Stimulated activated CD8-positive, alpha-beta memory T cell treated with anti-CD3 and anti-CD28 coated beads, Interleukin-15, amount 100 ng/mL, for 1 hour (primary cell): ENCODE measurements at places on chromosomes 13 and 19.
A peak's percentile ranks its signal among the peaks of the same experiment; 100 is the strongest.

GRCh38 chr19:6023936-6024335 is 46.0 kb upstream of the RANBP3 start:
- DNase-seq: no peak

DNA sequence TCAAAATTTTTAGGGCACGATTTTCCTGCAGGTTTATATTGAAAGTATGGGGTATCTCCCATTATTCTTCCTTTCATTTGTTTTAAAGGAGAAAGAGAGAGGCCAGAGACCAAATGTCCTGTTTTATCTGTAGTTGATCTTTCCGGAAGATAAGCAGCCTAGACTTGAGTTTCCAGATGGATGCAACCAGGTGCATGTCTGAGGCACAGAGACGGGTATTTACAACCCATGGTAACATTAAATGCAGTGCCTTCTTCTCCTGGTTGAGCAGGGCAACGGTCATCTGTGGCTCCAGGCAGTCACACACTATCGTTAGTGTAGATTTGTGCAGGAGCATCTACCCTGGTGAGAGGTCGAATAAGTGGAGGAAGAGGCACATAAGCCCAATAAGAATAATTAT is 1507.1 kb downstream of the UQCRFS1 start:
- DNase-seq: no peak

- peak; percentile 65 for DNase-seq
Measured at GRCh38 chr19:58002384-58003173, at the start of gene ZNF606. Gene ZNF606 (minus strand): TSS chr19:58002820. CDS start chr19:58001319, 1,501 bp downstream.

DNA sequence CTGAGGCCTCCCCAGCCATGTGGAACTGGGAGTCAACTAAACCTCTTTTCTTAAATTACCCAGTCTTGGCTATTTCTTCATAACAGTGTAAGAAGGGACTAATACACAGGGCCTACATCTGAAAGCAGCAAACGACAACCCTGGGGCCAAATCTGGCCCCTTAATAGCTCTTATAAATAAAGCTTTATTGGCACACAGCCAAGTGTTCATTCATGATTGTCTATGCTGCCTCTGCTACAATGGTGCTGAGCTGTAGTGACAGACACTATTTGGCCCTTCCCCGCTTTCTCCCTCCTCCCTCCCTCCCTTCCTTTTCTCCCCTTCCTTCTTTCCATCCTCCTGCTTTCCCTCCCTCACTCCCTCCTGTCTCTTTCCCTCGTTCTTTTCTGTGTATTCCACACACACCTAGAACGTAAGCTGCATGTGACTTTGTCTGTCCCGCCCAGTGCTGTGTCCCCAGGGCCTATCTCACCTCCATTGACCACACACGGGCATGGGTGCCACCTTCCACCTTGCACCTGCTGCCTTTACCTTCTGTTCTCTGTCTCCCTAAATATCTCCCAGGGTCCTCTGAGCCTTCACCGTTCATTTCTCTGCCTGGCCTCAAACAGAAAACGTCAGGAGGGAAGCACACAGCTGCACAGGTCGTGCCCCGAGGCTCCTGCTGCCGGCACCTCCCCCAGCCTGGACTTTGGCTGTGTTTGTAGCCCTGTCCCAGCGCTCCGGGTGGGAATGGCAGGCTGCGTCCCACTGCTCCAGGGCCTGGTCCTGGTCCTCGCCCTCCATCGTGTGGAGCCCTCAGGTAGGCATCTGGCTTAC is at the start of gene PROZ:
TSS of gene PROZ (plus strand) at position 720 of the 819 bp plus-strand sequence. CDS start at position 733, 13 bp downstream.
- no peak for DNase-seq

DNA sequence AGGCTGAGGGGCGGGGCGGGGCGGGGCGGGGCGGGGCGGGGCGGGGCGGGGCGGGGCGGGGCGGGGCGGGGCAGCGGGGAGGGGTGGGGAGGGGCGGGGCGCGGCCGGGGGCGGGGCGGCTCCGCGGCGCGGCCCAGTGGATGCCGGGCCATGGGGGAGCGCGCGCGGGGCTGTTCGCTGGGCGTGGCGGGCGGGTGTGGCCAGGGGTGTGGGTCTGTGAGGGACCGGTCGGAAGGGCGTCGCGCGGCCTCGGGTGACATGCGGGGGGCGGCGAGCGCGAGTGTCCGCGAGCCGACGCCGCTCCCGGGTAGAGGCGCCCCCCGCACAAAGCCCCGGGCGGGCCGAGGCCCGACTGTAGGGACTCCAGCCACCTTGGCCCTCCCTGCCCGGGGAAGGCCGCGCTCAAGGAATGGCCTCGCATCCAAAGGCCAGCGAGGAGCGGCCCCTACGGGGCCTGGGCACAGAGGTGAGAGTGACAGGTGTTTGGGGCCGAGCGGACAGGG is at the start of gene ZFP28:
TSS of gene ZFP28 (plus strand) at position 188 of the 503 bp plus-strand sequence. CDS start at position 259, 71 bp downstream.
- DNase-seq: peak; percentile 20

DNA sequence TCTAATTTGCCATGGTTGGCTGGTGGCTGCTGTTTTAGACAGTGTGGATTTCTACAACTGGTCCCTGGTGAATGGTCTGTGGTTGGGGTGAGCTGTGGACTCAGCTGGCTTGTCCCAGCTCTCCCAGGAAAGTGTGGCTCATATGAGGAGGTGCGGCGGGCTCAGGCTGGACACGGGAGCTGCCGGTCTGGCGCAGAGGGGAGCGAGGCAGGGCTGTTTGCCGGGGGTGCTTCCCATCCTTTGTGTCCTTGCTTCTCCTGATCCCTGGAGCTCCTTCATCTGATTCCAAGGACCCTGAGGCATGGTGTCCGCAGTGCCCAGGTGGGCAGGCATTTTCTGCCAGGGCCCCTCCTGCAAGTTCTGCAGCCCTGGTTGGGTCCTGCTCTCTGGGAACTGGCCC is 104.9 kb downstream of the TEX29 start:
- no peak for DNase-seq

GRCh38 chr13:80755910-80756309 is 415.0 kb upstream of the SPRY2 start:
- DNase-seq: no peak

DNA sequence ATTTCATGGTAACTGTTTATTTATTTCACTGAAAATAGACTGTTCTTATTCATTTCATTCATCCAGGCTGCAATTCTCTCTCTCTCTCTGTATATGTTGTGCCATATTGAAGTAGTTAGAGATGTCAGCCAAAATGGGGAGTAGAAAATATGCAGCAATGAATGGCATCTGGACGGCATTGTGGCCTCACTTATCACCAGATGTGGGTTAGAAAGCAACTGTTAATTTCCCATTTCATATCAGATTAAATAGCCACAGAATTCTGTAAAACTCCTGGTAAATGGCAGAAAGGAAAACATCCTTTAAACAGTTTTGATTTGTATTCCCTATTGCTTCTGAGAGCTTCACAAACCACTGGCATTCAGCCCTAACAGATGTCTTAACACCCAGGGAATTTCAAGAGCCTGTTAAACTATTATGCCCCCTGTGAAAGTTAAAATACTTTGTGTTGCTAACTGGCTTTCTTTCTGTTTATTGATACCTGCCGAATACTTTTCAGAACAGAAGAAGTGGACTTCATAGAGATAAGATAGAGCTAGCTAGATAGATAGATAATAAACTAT is 1763.3 kb upstream of the MIR17HG start:
- no peak for DNase-seq

DNA sequence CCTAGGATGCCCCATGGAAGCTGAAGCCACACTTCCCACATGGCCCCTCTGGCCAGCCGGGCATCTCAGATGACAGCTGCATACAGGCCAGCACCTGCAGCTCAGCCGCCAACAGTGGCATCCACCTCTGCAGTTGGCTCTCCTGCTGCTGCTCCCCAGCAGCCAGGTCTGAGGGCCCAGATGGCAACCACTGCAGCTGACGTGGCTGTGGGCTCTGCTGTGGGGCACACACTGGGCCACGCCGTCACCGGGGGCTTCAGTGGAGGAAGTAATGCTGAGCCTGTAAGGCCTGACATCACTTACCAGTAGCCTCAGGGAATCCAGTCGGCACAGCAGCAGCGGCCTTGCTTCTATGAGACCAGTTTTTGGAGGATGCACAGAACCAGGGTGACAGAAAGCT is 45.3 kb upstream of the LSM14A start:
- no peak for DNase-seq

GRCh38 chr13:51291341-51291740 is 48.1 kb upstream of the SERPINE3 start:
- DNase-seq: no peak

DNA sequence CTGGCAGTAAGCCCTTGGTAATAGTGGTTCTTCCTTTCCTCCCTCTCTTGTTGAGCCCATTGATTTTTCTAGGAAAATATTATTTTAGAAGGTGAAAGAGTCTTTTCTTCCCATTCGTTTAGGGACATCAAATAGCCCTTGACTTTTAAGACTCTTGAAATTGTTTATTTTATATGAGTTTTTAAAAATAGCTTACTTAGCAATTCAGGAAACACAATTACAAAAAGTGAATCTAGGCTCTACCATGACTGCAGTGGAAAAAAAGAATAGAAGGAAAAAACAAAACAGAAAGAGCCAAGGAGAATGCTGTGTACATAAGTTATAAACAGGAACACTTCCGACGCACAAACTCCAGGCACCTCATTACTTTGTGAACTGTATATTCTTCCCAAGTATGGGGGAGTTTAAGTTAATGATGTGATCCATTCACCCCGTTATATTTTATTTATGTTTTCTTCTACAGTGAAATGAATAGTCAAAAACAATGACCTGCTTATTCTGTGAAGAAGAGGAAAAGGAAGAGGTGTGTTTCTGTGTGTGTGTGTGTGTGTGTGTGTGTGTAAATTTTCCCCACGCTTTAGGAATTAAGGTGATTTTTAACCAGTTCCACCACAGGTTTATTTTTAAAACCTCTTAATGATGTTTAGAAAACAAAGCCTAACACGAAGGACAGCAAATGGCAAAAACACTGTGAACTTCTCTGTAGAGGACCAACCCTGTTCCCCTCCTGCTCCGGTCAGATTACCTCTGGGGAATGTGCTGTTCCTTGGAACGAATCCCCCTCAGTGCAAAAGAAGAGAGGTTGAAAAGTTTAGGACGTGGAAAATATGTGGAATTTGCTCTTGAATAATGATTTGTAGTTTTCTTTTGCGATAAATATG is 266.3 kb downstream of the KLF5 start:
- no peak for DNase-seq

DNA sequence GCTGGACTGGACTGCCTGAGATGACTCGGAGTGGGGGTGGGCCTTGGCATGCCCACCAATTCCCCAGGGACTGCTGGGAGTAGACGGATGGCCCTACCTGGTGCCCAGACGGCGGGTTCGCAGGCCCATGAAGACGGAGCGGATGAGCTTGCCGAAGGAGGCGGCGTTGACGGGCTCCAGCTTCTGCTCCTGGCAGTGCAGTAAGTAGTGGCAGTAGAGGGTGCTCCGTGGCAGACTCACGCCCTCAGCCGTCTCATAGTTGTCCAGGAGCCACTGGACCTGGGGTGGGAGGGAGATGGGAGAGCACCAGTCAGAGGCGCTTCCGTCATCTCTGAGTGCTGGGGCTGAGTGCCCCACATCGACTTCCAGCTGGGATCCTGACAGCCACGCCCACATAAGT is 17.6 kb downstream of the DCAF15 start:
- no peak for DNase-seq

DNA sequence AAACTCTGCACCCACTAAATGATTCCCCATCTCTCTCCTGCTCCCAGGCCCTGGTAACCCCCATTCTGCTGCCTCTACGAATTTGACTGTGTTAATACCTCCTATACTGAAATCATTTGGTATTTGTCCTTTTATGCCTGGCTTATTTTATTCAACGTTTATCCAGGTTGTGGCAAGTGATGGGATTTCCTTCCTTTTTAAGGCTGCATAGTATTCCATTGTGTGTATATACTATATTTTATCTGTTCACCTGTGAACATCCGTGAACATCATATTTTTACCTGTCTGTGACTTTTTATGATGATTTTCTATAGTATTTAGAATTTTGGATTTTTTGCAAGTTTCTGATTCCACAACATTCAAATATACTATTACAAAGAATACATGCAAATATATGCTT is 13.9 kb upstream of the CEBPG start:
- no peak for DNase-seq

DNA sequence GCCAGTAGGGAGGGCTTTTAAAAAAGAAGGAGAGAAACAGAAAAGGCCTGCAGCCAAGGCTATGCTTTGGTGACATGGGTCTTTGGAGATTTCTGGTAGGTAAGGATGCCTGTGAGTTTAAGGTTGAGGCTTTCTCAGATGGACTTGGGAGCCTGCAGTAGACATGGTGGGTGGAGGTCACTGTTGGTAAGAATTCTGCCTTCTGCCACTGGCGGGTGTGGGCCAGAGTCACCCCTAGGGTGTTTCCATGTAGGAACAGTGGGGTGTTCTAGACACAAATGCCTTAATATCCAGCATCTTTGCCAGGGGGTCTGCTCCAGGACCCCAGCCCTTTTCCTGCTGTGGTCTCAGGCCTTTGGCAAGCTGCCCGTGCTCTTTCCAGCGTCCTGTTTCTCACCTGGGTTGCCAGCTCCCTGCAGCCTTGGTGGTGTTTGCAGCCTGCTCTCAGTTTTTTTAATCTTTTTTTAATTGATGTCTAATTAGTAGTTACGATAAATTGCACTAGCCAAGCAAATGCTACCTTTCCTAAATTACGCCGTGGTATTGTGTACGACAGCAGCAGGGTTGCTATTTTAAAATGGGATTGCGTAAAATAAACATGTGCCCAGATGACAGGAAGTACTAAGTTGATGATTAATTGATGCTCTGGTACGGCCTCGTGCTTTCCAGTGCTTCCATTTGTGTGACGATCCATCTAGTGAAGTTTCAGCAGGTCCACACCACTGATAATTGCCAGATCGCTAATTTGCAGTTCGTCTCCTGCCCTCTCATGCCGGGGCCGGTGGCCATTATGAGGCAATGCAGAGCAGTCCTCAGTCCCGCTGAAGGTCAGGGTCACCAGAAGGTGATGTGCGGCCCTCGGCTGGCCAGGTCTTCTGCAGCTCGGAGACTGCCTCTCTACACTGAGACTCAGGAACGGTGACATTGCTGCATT is 35.3 kb upstream of the NPAS1 start:
- DNase-seq: no peak

- no peak for DNase-seq
Measured at GRCh38 chr13:87107651-87108050, 563.5 kb upstream of the SLITRK5 start.

GRCh38 chr13:44542361-44542760 is 33.8 kb downstream of the TSC22D1 start:
- no peak for DNase-seq

DNA sequence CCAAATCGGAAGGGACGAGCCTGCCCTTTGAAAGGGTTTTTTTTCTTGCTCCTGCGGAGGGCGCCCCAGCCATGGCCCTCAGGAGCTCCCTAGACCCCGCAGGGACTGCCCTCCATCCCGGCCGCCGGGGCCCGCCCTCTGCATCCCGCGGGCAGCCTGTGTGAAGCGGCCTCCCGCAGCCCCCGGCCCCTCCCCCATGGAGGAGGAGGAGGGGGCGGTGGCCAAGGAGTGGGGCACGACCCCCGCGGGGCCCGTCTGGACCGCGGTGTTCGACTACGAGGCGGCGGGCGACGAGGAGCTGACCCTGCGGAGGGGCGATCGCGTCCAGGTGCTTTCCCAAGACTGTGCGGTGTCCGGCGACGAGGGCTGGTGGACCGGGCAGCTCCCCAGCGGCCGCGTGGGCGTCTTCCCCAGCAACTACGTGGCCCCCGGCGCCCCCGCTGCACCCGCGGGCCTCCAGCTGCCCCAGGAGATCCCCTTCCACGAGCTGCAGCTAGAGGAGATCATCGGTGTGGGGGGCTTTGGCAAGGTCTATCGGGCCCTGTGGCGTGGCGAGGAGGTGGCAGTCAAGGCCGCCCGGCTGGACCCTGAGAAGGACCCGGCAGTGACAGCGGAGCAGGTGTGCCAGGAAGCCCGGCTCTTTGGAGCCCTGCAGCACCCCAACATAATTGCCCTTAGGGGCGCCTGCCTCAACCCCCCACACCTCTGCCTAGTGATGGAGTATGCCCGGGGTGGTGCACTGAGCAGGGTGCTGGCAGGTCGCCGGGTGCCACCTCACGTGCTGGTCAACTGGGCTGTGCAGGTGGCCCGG is 815 bp downstream of the MAP3K10 start:
- no peak for DNase-seq

- DNase-seq: no peak
Measured at GRCh38 chr19:35351411-35352176, 3.9 kb downstream of the FFAR1 start.
